Hippocampal formation (tissue), 2 donors: ENCODE measurements at places on chromosomes 5 and 9.
A peak's percentile ranks its signal among the peaks of the same experiment; 100 is the strongest.

GRCh38 chr5:168227001-168227400 is 64.4 kb upstream of the WWC1 start:
- no peak for DNase-seq

GRCh38 chr9:109972026-109972882 is 192.3 kb downstream of the PALM2AKAP2 start:
- peak; percentile 26 for DNase-seq

DNA sequence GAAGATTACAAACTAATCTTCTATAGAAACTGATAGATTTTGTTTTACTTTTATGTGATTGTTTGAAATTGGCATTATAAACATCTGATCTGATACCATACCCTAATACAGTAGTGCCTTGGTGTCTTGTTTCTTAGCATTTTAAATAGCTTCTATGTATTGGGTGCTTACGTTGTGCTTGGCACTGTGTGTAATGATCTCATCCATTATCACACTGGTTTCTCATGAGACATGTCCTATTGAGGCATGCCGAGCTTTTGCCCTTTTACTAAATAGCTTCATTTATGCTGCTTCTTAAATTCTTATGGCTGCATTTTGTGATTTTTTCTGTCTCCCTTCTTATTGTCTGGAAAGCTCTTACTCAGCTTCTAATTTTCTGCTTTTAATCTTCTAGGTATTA is 48.2 kb upstream of the TLR4 start:
- peak; percentile 60 for DNase-seq

- no peak for DNase-seq
These were observed 47.1 kb downstream of the COL27A1 start for GRCh38 chr9:114202396-114202795.

DNA sequence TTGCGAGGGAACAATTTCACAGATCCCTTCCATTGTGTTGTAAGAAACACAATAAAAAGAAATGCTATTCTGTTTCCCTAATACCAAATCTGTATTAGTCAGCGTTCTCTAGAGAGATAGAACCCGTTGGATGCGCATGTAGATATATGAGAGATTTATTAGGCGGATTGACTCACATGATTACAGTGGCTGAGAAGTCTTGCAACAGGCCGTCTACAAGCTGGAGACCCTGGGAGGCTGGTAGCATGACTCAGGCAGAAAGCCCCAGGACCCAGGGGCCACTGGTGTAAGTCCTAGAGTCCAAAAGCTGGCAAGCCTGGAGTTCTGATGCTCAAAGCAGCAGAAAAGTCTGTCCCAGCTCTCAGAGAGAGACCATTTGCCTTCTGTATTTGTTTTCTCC is 18.4 kb upstream of the IL17B start:
- DNase-seq = no peak

DNA sequence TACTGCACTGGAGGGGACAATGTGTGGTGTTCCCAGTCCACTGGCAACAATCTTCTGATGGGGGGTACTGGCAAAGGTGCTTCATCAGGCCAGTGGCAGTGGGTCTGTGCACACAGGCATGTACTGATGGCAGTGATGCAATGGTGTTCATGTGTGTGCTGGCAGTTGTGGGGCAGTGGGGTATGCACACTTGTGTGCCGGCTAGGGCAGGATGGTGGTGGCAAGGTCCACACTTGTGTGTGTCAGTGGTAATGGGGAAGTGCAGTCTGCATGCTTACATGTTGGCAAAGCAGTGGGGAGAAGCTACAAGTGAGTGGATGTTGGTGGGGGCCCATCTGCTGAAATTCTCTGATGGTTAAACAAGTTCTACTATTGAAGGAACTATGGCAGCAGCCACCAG is 504.6 kb upstream of the ZNF462 start:
- DNase-seq = no peak

GRCh38 chr9:38051780-38052546 is 17.1 kb downstream of the SHB start:
- DNase-seq = no peak

GRCh38 chr5:126594748-126595485 is at the start of gene ALDH7A1:
TSS of gene ALDH7A1 (minus strand) at chr5:126595219. CDS start at chr5:126595198, 21 bp downstream.
- DNase-seq = peak; percentile 89

DNA sequence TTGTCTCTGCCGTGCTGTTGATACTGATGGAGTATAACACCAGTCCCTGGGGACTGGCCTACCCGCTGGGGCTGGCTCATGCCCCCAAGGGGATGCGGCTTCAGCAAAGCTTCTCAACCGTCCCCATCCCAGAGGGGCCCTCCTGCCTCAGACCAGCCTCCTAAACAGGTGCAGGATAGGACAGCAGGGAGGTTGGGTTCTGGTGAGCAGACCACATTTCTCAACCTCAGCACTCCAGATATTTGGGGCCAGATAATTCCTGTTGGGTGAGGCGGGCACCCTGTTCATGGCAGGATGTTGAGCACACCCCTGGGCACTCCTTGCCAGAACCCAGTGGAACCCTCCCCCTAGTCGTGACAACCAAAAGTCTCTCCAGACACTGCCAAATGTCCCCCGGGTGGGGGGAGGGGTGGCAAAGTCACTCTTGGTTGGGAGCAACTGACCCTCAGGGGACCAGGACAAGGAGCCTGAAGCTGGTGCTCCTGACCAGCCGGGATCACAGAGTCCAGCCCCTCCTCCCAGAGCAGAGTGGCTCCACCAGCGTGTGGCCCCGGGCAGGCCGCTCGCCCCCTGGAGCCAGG is 107.8 kb downstream of the ZNF354C start:
- DNase-seq = no peak

DNA sequence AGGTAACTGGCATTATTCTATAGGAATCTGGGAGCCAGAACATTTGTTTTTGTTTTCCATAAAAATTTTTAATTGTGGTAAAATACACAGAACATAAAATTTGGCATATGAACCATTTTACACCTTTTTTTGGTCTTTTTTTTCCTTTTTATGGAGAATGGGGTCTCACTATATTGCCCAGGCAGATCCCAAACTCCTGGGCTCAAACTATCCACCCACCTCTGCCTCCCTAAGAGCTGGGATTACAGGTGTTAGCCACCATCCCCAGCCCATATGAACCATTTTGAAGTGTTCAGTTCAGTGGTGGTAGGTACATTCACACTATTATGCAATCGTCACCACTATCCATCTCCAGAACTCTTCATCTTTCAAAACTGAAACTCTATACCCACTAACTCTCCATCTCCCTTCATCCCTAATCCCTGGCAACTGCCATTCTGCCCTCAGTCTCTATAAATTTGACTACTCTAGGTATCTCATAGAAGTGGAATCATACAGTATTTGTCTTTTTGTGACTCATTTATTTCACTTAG is 13.4 kb downstream of the ZMAT2 start:
- no peak for DNase-seq

DNA sequence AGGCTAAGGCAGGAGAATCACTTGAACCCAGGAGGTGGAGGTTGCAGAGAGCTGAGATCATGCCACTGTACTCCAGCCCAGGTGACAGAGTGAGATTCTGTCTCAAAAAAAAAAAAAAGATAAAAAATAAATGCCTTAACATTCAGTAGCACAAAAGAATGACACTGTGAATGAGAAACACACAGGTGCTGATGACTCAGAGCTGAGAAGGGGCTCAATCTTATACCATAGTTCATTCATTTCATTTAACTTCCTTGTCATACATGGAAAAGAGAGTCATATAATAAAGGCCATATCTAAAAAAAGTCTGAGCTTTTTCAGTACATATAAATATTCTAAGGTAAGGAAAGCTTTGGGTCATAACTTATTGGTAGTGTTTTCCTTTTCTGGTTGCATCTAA is 40.6 kb downstream of the WWC1 start:
- no peak for DNase-seq

DNA sequence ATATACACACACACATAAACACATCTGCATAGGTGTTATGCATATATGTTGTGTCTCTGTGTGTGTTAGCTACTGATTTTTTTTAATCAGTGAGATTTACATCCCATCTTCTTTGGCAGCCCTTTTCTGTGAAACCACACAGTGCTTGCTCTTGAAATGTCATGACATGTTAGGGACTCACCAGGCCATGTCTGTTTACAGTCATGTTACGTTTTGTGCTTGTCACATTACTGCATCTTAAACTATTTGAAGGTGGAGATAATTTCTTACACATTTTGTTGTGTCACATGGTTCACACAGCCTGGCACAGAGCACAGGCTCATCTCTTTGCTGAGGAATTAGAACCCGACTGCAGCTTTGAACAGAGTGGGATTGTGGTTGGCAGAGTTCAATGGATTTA is 364.4 kb upstream of the RIOK2 start:
- no peak for DNase-seq

- no peak for DNase-seq
These were observed 39.2 kb downstream of the GPR107 start for GRCh38 chr9:130092910-130093309.

- DNase-seq = no peak
These were observed 485.5 kb upstream of the SEMA6A start for GRCh38 chr5:117060099-117060498.

DNA sequence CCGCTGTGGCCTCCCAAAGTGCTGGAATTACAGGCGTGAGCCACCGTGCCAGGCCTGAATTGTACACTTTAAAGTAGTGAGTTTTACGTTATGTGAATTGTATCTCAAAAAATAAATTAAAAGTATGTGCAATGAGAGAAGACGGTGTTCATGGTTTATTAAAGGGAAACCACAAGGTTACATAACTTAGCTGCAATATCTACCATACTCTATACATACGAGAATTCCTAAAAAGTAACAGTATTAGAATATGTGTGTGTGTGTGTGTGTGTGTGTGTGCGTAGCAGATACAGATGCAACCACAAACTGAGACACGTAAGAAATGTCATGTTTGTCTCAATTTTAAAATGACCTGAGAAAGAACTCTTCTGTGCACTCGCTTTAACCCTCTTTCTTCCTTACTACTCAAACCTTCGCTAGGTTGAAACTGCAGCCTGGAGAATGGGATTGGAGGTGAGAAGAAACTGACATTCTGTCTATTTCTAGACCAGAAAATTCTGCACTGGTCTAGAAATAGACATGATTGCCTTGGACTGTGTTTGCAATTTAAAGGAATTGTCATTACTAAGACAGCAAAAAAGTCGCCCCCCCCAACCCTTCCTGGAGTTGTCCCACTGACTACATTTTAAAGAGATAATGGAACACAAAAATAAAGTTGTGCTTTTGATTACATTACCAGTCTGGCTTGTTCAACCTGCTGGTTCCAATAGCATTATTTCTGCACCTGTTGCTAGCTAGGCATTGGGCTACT is 167.0 kb downstream of the RGS3 start:
- DNase-seq = no peak

- DNase-seq = no peak
These were observed 23.5 kb downstream of the FAM114A2 start for GRCh38 chr5:154015071-154015693.

DNA sequence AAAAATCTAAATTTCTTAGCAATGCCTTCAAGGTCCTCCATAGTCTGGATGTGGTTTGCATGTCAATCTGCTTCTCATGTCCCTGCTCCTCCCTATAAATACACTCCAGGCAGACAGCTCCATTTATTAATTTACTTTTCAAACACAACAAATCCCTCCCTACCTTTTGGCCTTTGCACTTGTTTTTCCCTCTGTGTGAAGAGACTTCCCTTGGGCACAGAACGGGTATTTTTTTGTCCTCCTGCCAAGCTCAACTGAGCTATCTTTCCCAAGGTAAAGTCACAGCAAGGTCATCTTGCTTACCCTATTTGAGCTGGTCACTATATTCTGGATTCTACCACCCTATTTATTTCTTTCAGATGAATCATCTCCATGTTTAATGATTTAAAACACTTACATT is 159.6 kb upstream of the ANKH start:
- DNase-seq = no peak

DNA sequence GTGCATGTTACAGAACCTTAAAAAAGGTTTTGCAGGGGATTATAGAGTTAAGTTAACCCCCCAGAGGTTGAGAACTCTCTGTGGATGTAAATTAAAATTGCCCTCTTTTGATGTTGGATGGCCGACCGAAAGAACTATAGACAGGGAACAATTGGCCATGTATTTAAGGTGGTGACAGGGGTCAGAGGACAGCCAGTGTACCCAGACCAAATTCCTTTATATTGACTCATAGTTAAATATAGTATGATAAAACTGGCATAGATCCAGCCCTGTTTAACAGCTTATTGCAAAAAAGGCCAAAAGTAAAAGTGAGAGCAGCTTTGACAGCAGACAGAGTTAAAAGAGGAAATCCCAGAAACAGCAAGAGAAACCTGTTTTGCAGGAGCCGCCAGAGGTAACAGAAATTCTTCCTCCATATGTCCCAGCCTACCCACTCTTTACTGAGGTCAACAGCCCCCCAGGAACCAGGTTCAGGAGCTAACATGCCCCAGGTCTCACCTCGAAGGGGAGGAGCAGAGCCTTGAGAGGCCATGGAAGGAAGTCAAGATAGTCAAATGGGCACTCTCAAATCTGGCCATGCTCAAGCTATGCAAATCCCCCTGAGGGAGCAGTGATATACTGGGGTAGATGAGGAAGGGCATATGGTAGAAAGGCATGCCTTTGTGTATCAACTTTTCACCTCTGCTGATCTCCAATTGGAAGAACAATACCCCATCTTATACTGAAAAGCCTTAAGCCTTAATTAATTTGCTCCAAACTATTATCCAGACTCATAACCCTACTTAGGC is 156.4 kb upstream of the COX7C start:
- DNase-seq = no peak

GRCh38 chr9:115035841-115036612 is 81.9 kb downstream of the TNC start:
- DNase-seq = no peak

DNA sequence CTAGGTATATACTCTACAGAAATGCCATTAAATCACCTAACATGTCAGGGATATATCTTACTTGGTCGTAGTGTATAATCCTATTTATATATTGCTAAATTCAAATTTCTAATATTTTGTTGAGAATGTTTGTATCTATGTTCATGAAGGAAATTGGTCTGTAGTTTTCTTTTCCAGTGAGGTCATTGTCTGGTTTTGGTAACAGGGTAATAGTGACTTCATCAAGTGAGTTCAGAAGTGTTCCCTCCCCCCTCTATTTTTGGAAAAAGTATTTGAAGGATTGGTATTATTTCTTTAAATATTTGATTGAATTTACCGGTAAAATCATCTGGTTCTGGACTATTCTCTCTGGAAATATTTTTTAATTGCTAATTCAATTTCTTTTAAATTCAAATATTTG is 23.5 kb upstream of the EBF1 start:
- DNase-seq = no peak

GRCh38 chr5:179679014-179679674 is 1.7 kb downstream of the CBY3 start:
- peak; percentile 52 for DNase-seq

- DNase-seq = no peak
These were observed 74.1 kb upstream of the BASP1 start for GRCh38 chr5:17143335-17143734.
